ENCODE measurements at places on chromosomes 1 and 21. TPM values are rescaled to one million over a fixed set of nuclear protein-coding genes. Genes with fewer than 3 reads are reported as not detected.

- DNase-seq = no peak
These were observed 36.1 kb upstream of the ZC3H12A start for GRCh38 chr1:37438037-37438868.

DNA sequence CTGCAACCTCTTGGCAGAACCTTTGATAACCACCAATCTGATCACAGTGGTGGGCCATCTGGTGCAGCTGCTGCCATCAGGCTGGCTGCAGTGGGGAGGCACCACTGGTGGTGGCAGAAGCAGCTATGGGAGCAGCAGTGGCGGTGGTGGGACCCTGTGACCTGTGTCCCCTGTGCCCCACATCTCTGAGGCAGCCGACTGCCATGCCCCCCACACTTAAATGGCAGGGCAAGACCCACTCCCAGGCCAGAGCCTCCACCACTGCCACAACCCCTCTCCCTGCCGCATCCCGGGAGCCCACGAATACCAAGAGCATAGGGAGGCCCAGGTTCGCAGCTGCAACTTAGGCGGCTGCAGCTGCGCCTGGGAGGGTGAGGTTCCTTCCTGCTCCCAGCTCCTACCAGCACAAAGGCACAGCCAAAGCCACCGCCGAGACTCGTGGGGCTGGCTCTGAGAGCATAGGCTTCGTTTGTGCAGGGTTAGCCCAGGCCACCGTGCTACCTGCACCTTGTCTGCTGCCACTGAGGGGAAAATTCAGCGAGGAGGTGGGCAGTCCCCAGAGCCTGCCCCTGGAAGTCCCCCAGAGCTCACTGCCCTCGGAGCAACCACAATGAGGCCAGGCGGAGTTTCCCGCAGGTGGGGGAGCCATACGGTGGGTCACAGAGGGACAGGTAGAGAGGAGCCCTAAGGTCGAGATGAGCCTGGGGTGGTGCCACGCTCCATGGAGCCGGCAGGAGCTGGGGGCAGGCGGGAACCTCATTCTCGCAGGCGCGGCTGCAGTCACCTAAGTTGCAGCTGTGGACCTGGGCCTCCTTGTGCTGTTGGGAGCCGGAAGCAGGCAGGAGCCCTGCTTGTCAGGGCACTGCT lies 518.7 kb downstream of the RWDD3 start:
- no peak for DNase-seq

Gene RNF223
- total RNA-seq = not detected

GRCh38 chr1:47181955-47182675 lies 7.7 kb downstream of the PDZK1IP1 start:
- DNase-seq = peak; percentile 65

- DNase-seq = no peak
These were observed 62.3 kb downstream of the AK4 start for GRCh38 chr1:65210325-65210724.

GRCh38 chr1:63615768-63616420 lies 22.7 kb downstream of the PGM1 start:
- DNase-seq = peak; percentile 88

DNA sequence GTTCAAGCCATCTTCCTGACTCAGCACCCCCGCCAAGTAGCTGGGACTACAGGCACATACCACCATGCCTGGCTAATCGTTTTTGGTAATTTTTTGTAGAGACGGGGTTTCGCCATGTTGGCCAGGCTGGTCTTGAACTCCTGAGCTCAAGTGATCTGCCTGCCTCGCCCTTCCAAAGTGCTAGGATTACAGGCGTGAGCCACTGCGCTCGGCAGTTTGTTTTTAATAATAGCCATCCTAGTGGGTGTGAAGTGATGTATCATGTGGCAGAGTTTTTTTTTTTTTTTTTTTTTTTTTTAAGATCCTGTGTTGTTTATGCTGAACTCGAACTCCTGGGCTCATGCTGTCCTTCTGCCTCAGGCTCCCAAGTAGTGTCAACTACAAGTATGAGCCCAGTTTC lies 51.8 kb downstream of the SPEN start:
- DNase-seq = no peak

DNA sequence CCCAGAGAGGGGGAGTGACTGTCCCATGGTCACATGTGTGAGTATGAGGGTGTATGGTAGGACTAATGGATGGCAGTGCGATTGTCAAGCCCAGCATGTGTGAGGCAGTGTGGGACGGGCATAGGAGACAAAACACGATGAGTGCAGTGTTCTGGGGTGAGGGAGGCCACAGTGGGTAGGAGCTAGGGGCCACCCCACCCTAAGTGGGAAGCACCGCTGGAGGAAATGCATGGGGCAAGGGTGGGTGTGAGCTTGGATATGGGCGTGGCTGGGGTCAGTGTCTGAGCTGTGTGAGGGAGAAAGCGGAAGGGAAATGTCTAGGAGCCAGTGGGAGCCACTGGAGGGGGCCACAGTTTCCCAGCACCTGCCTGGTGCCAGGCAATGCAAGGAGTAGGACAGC lies 56.5 kb downstream of the FOXO6 start:
- no peak for DNase-seq

GRCh38 chr1:205849619-205850355 lies at the start of gene PM20D1:
PM20D1 (minus strand) TSS chr1:205850132; CDS start chr1:205850072, 60 bp downstream.
- DNase-seq = peak; percentile 88

Gene NUDT17
- total RNA-seq = 8.3 TPM

Gene FNDC5
- total RNA-seq = 0.99 TPM

- no peak for DNase-seq
These were observed 18.0 kb upstream of the OLIG1 start for GRCh38 chr21:33051925-33052324.

GRCh38 chr1:59123081-59123681 lies 173.7 kb upstream of the FGGY start:
- DNase-seq = peak; percentile 34

Data from fibroblast of the aortic adventitia (primary cell).